Kidney (tissue), 22 donors: ENCODE measurements at places on chromosomes 13 and 19. TPM values are rescaled to one million over a fixed set of nuclear protein-coding genes. Genes with fewer than 3 reads are reported as not detected.
A peak's percentile ranks its signal among the peaks of the same experiment; 100 is the strongest.

The TYROBP gene
- polyA plus RNA-seq = 64.2 TPM

GRCh38 chr13:106602178-106602577 is 34.2 kb upstream of the ARGLU1 start:
- DNase-seq = no peak

DNA sequence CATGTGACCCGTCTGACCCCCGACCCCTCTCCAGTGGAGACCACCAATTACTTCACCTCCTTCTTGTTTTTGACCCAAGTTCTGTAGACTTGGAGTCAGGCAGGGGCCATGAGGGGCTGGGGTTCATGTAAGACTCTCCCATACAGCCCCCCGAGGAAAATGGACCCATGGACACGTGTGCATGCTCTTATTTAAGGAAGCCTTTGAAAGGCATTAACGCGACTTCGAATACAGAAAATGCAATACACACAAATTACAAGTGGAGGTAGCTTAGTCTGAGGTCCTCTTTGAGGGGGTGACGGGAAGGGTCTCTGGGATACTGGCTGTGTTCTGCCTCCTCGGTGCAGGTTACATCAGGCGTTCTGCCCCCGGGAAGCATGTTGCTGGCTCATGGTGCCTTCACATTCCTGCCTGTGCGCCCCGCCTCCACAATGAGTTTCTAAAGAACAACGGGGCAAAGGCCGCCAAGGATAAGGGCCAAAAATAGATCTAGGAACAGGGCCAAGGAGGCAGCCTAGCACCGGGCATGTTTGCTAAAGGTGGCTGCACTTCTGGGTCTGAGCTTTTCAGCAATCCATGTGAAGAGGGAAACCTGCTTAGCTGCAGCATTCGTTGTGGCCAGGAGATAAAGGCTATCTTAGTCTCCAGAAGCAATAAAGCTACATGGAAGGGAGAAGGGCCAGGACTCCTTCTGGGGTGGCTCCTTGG is 54.5 kb downstream of the RAB20 start:
- peak; percentile 50 for DNase-seq

The HCN2 gene
- 1.3 TPM for polyA plus RNA-seq

- DNase-seq = no peak
Observed at GRCh38 chr13:23670793-23671192, 100.6 kb downstream of the TNFRSF19 start.

The PGLYRP2 gene
- polyA plus RNA-seq = not detected
